ENCODE measurements at places on chromosomes 5 and 9.

DNA sequence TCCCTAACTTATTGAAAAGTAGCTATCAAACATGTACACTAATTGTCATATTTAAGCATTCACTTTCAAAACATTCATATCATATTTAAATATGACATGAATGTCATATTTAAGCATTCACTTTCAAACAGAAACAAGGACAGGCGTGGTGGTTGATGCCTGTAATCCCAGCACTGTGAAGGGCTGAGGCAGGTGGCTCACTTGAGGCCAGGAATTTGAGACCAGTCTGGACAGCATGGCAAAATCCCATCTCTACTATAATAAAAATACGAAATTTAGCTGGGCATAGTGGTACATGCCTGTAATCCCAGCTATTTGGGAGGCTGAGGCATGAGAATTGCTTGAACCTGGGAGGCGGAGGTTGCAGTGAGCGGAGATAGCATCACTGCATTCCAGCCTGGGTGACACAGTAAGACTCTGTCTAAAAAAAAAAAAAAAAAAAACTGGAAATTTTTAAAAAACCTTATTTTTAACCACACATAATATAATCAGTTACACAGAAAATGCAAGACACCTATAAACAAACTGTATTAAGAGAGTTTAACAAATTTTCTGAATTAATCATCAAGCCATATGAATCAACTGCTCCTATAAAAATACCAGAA is 88.1 kb downstream of the LPAR1 start:
- DNase-seq, result no peak

DNA sequence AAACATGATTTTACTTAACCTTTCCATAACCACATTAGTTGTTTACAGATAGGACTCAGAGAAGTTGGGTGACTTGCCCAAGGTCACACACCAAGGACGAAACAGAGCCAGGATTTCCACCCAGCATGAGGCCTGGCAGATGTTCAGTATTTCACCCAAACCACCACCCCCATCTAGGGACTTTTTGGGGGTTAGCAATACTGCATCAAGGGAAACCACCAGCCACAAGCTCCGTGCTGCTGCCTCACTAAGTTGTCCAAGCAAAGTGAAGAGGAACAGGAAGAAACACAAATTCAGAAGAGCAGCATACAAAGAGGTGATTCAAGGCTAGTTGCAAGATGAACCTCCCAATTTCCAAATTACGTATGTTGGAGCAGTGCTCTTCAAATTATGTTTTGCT is 219.6 kb upstream of the RORB start:
- DNase-seq, result no peak

DNA sequence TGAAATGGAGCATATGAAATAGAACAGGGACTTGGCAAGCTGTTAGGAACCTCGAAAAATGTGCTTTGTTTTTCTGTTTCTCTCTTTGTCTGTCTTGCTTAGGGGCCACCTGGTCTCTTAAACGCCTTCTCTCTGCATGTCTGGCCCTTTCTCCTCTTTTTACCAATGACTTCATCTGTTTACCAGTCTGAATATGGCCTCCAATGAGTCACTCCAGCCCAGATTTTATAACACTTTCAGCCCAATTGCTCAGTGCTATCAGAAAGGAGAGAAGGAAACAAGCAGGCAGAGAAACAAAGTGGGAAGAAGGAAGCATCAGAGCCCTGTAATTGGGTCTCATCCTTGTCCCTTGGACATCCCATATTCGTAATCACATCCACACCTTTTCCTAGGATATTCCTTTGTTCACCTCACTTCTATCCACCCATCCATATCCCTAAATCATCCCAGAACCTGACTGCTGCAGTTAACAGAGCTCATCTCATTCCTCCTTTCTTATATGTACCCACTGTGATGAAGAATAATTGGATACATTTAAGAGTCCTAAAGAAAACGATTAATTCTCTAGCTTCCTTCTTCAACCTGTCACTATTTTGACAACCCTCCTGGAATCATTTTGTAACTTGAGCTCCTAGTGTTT is 151.8 kb upstream of the GPR151 start:
- no peak for DNase-seq

- no peak for DNase-seq
Measured at GRCh38 chr9:80899208-80899607, 790.1 kb downstream of the TLE1 start.

DNA sequence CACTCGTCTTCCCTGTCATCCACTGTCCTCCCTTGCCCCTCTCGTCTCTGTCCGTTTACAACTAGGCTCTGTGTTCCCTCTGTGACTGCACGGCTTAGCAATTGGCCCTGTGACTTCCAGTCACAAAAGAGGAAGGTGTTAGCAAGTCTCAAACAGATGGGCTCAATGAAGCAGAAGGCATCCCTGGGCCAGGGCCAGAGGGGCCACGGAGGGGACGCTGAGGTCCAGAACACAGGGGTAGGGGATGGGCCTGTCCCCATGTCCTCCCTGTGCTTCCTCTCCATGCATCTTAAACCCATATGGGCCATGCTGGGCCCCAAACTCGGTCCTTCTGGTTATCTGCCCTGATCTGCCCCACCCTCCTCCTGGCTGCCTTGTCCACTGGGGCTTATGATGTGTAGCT is at the start of gene CD72:
Gene CD72, minus strand, starts transcription at position 89 of the 403 bp plus-strand sequence. CDS start 110 bp downstream, outside the sequence.
- DNase-seq, result no peak

GRCh38 chr5:143002459-143003327 is 232.5 kb downstream of the ARHGAP26 start:
- peak; percentile 68 for DNase-seq

DNA sequence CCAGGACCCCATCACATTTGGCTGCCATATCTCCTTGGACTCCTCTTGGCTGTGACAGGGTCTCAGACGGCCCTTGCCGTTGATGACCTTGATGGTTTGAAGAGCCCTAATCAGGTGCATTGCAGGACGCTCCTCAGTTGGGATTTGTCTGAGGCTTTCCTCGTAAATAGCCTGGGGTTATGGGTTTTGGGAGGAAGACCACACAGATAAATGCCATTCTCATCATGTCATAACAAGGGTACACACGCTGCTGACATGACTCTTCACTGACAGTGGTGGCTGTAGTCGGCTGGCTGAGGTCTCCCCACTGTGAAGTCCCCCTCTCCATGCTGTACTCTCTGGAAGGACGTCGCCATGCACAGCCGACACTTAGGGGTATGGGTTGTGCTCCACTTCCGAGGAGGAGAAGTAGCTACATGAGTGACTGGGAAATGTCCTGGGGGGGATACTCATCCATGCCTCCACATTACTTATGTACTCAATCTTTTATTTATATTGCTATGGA is 42.9 kb upstream of the SPTLC1 start:
- no peak for DNase-seq

GRCh38 chr9:11088821-11089374 is 476.1 kb upstream of the PTPRD start:
- DNase-seq, result no peak

GRCh38 chr5:147208134-147208533 is 26.7 kb upstream of the STK32A start:
- DNase-seq, result no peak

DNA sequence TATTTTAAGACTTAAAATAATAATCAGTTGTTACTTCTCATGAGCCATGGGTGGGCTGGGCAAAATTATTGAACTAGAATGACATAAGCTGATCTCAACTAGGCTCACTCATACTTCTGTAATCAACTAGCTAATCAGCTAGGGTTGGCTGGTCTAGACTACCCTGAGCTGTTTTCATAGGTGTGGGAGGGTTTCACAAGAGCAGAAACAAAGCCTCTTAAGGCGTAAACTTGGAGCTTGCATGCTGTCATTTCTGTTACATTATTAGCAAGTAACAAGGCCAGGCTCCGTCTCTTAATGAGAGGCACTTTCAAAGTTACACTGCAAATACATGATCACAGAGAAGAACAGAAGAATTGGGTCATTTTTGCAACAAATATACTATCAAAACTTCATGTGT is 57.2 kb upstream of the GHR start:
- DNase-seq, result no peak
